ENCODE measurements at places on chromosomes 7 and 10. TPM values are rescaled to one million over a fixed set of nuclear protein-coding genes. Genes with fewer than 3 reads are reported as not detected.

CTAGE4 gene
- 2.0 TPM for polyA plus RNA-seq

DNA sequence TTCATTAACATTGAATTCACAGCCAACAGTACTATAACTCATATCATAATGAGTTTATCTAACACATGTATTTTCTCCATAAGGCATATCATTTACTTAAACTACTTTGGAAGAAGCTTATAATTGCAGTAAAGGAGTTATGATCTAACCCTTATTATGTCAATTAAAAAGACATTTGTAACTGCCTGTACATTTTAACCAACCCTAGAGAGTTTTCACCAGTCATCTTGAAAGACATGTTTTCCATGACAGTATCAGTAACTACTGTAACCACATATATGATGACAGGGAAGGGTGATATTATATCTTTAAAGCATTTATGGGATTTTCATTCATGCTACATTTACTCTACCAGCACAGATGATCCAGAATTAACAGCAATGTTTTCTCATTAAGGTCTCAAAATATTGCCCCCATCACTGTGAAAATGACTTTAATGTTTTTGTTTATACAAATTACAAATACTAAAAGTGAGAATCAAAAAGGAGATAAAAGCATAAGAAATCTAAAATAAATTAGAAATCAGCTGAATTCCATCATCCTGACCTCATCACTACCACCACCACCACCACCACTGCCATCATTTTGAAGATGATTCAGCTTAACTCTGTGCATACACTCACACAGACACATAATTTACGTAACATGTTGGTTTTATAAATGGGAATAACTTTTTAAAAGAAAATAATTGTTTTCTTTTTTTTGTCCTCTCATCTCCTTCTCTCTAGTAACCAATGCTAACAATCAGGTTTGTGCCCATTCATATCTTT lies 53.6 kb downstream of the MKLN1 start:
- H3K36me3 ChIP-seq: no peaks in the 10 kb centered on the region
- no peak for DNase-seq
- no peaks in the 10 kb centered on the region for H3K27me3 ChIP-seq
- peaks cover 2% of the 10 kb centered on the region for H3K4me1 ChIP-seq

AKR1B15 gene
- not detected for polyA plus RNA-seq

GRCh38 chr7:44587843-44588711 lies 6.0 kb upstream of the TMED4 start:
- DNase-seq: no peak
- no peaks in the 10 kb centered on the region for H3K36me3 ChIP-seq
- no peak overlapping the region for H3K27ac ChIP-seq
- no peaks in the 10 kb centered on the region for H3K27me3 ChIP-seq

DNA sequence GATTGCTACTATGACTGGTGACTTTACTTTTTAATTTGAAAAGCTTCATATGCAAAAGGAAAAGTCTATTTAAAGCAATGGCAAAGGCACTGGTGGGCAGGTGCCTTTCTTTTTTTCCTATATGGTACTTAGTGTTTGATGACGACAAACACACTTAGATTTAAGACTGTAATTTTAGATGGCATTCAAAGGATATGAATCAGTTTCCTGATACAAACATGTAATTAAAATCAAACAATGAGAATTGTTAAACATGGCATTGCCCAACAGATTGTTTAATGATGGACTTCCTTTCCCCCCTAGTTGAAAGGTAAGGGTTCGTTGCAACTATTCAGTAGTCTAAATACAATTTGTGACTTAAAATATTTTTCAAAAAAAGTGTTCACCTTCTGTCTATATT lies 106.5 kb upstream of the SEMA3C start:
- H3K4me1 ChIP-seq: no peaks in the 10 kb centered on the region
- H3K27me3 ChIP-seq: no peaks in the 10 kb centered on the region
- no peak overlapping the region for H3K4me3 ChIP-seq
- DNase-seq: no peak
- H3K36me3 ChIP-seq: no peaks in the 10 kb centered on the region

GRCh38 chr10:93074147-93074596 lies 479 bp downstream of the CYP26A1 start:
- no peak for DNase-seq
- H3K4me3 ChIP-seq: peak overlapping the region; percentile 52
- H3K27me3 ChIP-seq: no peaks in the 10 kb centered on the region
- no peak overlapping the region for H3K27ac ChIP-seq

ODAD2 gene
- polyA plus RNA-seq: not detected

GRCh38 chr7:116653204-116653603 lies 18.8 kb upstream of the MET start:
- peaks cover 2% of the 10 kb centered on the region for H3K4me1 ChIP-seq
- no peak overlapping the region for H3K4me3 ChIP-seq
- H3K36me3 ChIP-seq: no peaks in the 10 kb centered on the region
- H3K27me3 ChIP-seq: no peaks in the 10 kb centered on the region

- no peaks in the 10 kb centered on the region for H3K4me1 ChIP-seq
- peak; percentile 52 for DNase-seq
- H3K36me3 ChIP-seq: no peaks in the 10 kb centered on the region
- H3K27me3 ChIP-seq: no peaks in the 10 kb centered on the region
- H3K4me3 ChIP-seq: no peak overlapping the region
- H3K27ac ChIP-seq: no peak overlapping the region
Measured at GRCh38 chr10:42970451-42971250, 106.2 kb upstream of the RET start.

FKBP9 gene
- 55.9 TPM for polyA plus RNA-seq

DNA sequence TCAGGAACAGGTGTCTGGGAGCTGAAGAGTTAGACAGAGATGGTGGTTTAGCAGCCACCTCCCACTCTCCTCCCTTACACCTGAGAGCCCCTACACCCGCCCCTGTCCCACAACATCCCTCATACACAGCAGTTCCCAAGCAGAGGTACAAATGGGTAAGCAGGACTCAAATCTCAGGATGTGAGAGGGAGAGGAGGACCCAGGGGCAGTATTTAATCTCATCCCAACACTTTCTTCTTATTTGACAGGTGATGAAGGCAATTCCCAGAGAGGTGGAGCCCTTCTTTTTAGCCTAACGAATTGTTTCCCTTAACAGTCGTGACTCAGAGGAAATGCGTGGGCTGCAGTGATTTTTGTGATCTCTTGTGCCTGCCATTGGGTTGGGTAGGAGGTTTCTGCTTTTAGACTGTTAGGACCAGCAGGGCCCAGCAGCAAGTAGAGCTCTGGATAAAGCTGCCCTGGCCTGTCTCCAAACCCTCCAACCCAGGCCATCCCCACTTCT lies 191.3 kb downstream of the HECW1 start:
- DNase-seq: no peak
- no peaks in the 10 kb centered on the region for H3K27me3 ChIP-seq
- no peak overlapping the region for H3K4me3 ChIP-seq
- no peaks in the 10 kb centered on the region for H3K4me1 ChIP-seq
- no peak overlapping the region for H3K27ac ChIP-seq

FFAR4 gene
- polyA plus RNA-seq: 0.63 TPM

Data from aorta (tissue), 5 donors.